ENCODE measurements at places on chromosomes 5 and 9.

DNA sequence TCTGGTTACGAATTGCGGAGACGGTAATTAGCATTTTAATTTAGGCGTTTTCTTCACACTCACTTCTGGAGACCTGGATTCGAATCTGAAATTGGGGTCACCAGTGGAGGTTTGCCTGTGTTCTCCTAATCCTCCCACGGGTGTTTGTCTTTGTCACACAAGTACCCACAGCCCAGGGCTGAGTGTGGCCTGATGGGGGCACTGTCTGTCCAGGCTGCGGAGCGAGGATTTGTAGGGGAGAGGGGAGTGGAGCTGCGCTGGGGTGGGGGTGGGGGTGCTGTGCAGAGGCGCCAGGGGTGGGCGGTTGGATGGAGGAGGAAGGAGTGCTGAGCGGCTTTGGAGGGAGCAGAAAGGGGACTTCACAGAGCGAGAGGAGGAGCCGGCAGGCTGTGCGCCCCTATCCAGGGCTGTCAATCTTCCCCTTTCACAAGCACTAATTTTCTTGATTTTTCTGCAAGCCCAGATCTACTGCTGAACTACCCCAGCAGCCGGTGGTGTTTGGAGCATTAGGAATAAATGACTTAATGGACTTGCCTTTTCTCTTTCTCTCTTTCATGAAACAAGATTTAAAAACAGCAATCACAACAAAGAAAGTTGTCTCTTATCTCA, 53.1 kb downstream of the TSPAN17 start:
- no peak for DNase-seq

- no peak for DNase-seq
Measured at GRCh38 chr9:86531971-86532640, 177.9 kb upstream of the TUT7 start.

GRCh38 chr5:134458234-134459009, 46.7 kb upstream of the CDKN2AIPNL start:
- DNase-seq = no peak

DNA sequence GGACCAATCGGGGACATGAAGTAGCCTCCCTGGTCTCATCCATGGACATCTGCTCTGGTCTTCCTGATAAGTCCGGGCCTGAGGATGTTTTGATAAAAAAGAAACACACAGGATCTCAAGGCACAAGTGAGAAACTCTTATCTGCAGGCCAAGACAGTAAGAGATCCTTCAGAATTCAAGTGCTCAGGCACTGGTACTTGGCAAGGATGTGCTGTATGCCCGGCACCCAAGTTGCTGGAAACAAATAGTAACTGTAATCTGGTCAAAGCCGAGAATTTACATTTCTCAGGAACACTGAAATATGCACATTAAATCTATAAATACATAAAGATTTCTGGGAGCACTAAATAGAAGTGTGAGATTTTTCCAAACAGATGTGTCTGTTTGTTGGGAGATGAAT, 165.7 kb downstream of the SPOCK1 start:
- DNase-seq = no peak

DNA sequence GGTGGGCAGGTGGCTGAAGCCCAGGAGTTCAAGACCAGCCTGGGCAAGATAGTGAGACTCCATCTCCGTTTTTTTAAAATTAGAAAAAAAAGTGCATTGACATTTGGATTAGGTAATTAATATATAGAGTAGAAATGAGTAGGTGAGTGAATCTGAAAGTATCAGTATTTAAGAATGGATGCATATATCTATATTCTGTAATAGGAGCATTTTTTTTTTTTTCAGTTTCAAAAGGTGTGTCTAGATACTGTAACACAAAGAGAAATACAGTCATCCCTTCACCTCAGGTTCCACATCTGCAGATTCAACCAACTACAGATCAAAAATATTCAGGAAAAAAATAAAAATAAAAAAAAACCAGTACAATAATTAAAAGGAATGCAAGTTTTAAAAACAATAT, 50.8 kb downstream of the RBM27 start:
- DNase-seq = no peak

Measured in non-pigmented ciliary epithelial cell (primary cell).